ENCODE measurements at places on chromosomes 6 and 20. TPM values are rescaled to one million over a fixed set of nuclear protein-coding genes. Genes with fewer than 3 reads are reported as not detected.
A peak's percentile ranks its signal among the peaks of the same experiment; 100 is the strongest.

Gene CENPQ
- 7.1 TPM for total RNA-seq

Gene HLA-DOB
- total RNA-seq, result 101 TPM

Gene SH3BGRL2
- total RNA-seq, result not detected

Gene TBX18
- not detected for total RNA-seq

Gene BPIFB4
- not detected for total RNA-seq

GRCh38 chr6:20610636-20611370, 76.5 kb downstream of the CDKAL1 start:
- H3K27ac ChIP-seq, result no peak overlapping the region
- no peak overlapping the region for H3K4me3 ChIP-seq
- DNase-seq, result no peak

GRCh38 chr6:12637960-12638641, 78.5 kb upstream of the PHACTR1 start:
- no peak overlapping the region for H3K27ac ChIP-seq
- no peak for DNase-seq
- H3K27me3 ChIP-seq, result peaks cover 20% of the 10 kb centered on the region
- H3K4me1 ChIP-seq, result peaks cover 6% of the 10 kb centered on the region

DNA sequence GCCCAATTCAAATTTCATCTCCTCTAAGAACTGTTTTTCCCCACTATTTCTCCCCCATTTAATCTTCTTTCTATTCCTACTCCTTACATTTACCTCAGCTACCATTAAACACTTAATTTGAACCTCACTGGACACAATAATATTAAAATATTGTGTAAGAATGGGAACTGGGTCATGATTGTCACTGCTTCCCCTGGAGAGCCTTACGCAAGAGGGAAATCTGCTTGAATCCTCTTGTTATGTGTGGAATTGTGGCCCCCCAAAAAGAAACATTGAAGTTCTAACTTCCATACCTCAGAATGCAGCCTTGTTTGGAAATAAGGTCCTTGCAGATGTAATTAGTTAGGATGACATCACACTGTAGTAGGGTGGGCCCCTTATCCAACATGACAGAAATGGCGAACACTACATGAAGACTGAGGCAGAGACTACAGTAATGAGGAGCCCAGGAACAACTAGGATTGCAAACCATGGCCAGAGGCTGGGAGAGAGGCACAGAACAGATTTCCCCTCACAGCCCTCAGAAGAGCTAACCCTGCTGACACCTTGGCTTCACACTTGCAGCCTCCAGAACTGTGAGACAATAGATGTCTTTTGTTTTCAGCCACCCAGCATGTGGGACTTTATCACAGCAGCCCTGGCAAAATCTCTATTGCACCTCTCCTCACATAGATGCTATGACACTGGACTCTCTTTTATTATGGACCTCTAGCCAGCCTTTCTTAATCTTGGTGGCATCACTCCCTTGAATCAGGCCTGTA, 29.9 kb downstream of the HIVEP2 start:
- no peak for DNase-seq
- H3K27ac ChIP-seq, result peak overlapping the region; percentile 98
- peaks cover 57% of the 10 kb centered on the region for H3K4me1 ChIP-seq
- no peaks in the 10 kb centered on the region for H3K27me3 ChIP-seq

Gene HLA-F
- 726 TPM for total RNA-seq

Gene SOBP
- total RNA-seq, result 1.1 TPM

Gene MICA
- 9.0 TPM for total RNA-seq

DNA sequence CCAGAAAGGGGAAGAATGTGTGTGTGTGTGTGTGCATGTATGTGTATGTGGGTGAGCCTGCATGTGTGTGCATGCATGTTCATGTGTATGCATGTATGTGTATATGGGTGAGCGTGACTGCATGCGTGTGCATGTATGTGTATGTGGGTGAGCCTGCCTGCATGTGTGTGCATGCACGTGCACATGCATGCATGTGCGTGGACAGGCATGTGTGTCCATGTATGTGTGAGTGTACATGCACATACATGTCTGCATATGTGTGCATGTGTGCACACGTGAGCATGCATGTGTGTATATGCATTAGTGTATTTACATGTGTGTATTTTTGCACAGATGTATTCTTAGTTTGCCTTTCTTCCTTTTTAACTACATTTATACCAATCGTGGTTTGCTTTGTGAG, 601.5 kb downstream of the QKI start:
- H3K4me1 ChIP-seq, result no peaks in the 10 kb centered on the region
- H3K36me3 ChIP-seq, result no peaks in the 10 kb centered on the region
- no peak overlapping the region for H3K27ac ChIP-seq
- no peaks in the 10 kb centered on the region for H3K27me3 ChIP-seq
- DNase-seq, result no peak

Gene EEF1A2
- total RNA-seq, result 1.6 TPM

DNA sequence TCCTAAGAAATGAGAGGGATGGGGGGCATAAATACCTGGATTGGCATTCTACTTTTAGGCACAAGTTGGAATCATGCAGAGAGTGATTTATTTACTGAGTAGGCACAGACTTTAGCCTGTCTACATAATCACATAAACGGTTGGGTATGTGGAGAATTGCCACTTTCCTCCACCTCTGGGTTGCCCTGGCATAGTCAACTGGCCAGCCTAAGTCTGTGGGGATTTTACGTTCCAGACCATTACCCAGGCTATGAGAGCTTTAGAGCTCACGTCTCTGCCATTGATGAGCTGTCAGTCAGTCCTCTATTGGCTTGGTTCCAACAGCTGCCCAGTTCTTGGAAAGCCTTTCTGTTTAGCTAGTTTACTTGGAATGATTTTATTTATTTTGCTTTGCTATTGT, 5.0 kb upstream of the BHLHE23 start:
- peaks cover 2% of the 10 kb centered on the region for H3K36me3 ChIP-seq
- H3K27me3 ChIP-seq, result peaks cover 58% of the 10 kb centered on the region
- DNase-seq, result no peak
- no peak overlapping the region for H3K27ac ChIP-seq

Gene COL20A1
- total RNA-seq, result not detected

DNA sequence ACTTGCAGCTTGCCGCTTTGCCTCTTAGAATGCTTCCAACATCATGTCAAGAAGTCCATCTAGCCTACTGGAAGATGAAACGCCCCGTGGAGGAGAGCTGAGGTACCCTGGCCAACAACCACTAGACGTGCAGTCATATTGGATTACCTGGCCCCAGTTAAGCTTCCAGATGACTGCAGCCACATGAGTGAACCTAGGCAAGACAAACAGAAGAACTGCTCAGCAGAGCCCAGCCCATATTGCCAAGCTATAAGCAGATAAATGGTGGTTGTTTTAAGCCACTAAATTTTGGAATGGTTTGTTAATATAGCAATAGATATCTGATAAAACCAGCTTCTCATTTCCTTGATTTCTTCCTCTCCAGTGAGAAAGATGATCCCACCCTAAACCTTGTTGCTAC, 4.7 kb upstream of the DLK2 start:
- H3K4me1 ChIP-seq, result peaks cover 12% of the 10 kb centered on the region
- no peak overlapping the region for H3K27ac ChIP-seq
- H3K27me3 ChIP-seq, result peaks cover 9% of the 10 kb centered on the region

DNA sequence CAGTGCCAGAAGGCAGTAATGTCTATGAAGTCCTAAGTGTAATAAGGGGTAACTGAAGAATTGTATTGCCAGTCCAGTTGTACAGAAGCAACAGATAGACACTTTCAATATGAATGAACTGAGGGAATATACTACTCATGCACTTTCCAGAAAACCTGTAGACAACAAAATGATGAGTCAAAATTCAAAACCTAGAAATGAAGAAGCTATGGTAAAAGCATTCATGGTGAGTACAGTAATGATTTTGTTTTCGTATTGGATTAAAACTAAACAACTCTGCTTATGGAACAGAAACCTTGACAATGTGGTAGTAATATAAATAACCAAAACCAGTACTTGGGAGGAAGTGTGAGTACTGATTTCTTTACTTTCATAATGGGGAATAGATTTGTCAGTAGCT, 35.0 kb downstream of the ARMC2 start:
- H3K27me3 ChIP-seq, result no peaks in the 10 kb centered on the region
- H3K4me3 ChIP-seq, result no peak overlapping the region
- peaks cover 2% of the 10 kb centered on the region for H3K36me3 ChIP-seq
- no peak for DNase-seq
- H3K4me1 ChIP-seq, result peaks cover 27% of the 10 kb centered on the region
- H3K27ac ChIP-seq, result no peak overlapping the region

Gene ZNF217
- total RNA-seq, result 80.3 TPM

DNA sequence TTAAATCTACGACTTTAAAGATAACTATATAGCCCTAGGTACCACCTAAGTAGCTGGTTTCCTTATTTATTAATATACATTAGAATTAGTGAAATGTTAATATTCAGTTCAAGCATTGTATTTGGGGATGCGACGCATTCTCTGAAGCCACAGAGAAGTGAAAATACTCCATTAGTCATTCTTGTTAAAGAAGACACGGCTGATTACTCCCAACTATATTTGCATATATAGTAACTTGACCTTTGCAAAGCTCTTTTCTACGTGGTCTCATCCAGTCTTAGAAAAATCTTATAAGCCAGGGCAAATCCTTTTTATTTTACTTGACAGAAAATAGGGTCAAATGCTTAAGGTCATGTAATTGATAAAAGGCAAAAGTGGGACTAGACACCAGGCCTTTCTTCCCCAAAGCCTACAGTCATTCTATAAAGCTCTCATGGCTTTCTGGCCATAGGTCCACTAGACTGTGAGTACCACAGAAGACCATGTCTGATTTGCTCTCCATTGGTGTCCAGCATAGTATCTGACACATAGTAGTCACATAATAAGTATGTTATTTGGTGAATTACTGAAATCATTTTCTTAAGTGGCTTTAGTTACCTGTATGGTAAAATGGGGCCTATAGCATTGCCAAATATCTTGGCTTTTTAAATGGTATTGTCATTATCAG, 11.3 kb downstream of the ZHX3 start:
- peaks cover 28% of the 10 kb centered on the region for H3K4me1 ChIP-seq
- H3K36me3 ChIP-seq, result no peaks in the 10 kb centered on the region
- H3K27ac ChIP-seq, result peak overlapping the region; percentile 83

- peaks cover 11% of the 10 kb centered on the region for H3K36me3 ChIP-seq
- no peaks in the 10 kb centered on the region for H3K27me3 ChIP-seq
- peak overlapping the region; percentile 30 for H3K27ac ChIP-seq
- H3K4me1 ChIP-seq, result peaks cover 43% of the 10 kb centered on the region
- H3K4me3 ChIP-seq, result peak overlapping the region; percentile 20
- no peak for DNase-seq
Observed at GRCh38 chr6:36550473-36551000, 3.3 kb upstream of the STK38 start.

DNA sequence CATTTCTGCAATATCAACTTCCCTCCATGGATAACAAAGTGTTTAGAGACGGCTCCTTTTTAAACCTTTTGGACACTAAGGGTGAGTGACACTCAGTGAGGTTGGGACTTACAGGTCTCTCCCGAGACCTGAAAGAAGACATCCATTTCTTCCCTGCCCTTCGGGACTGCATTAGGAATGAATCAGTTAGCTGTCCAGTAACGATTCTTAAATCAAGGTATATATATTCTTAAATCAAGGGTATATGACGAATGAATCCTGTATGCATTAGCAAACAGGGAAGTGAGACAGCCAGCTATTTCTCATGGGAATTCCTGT, 52.9 kb downstream of the EDN1 start:
- DNase-seq, result no peak
- no peak overlapping the region for H3K27ac ChIP-seq
- H3K36me3 ChIP-seq, result no peaks in the 10 kb centered on the region
- peaks cover 7% of the 10 kb centered on the region for H3K27me3 ChIP-seq
- H3K4me1 ChIP-seq, result peaks cover 5% of the 10 kb centered on the region

Gene MEP1A
- total RNA-seq, result not detected

Data from activated B cell treated with CpG ODN at 0.5 μM for 24 hours (primary cell).